ENCODE measurements at places on chromosomes 2 and 18. TPM values are rescaled to one million over a fixed set of nuclear protein-coding genes. Genes with fewer than 3 reads are reported as not detected.

Gene GALNT13
- 0.87 TPM for total RNA-seq

Gene RGPD4
- not detected for total RNA-seq

Gene SKOR2
- not detected for total RNA-seq

Gene SERPINB13
- total RNA-seq, result not detected

Gene SPP2
- total RNA-seq, result not detected

Gene MXD1
- 12.2 TPM for total RNA-seq

Gene UGT1A7
- not detected for total RNA-seq

Gene GAD1
- total RNA-seq, result not detected

Gene TUBA4A
- 11.5 TPM for total RNA-seq

Gene KIF5C
- 0.66 TPM for total RNA-seq

Gene C2orf15
- total RNA-seq, result not detected

Gene DLX1
- total RNA-seq, result not detected

Gene MALT1
- 27.7 TPM for total RNA-seq

Gene RAMP1
- 13.1 TPM for total RNA-seq

Gene ABHD1
- total RNA-seq, result under 0.01 TPM

Gene SEMA4C
- total RNA-seq, result 27.5 TPM

Gene KCNF1
- total RNA-seq, result not detected

Gene C1QL2
- not detected for total RNA-seq

Gene CNTNAP5
- total RNA-seq, result not detected

Gene IL1RN
- total RNA-seq, result not detected

Gene DCC
- total RNA-seq, result 5.1 TPM

Gene PJVK
- 2.2 TPM for total RNA-seq

Gene THAP4
- total RNA-seq, result 44.4 TPM

Gene ID2
- total RNA-seq, result 94.4 TPM

Gene WNT10A
- not detected for total RNA-seq

Gene TTR
- not detected for total RNA-seq

Gene MRO
- 0.12 TPM for total RNA-seq

Gene NT5DC4
- total RNA-seq, result 0.11 TPM

Gene ANKRD62
- not detected for total RNA-seq

Gene NEU2
- total RNA-seq, result not detected

Gene TGFA
- not detected for total RNA-seq

Gene FHOD3
- 19.7 TPM for total RNA-seq

Gene LINC00305
- total RNA-seq, result not detected

Gene PFN4
- 0.62 TPM for total RNA-seq

Gene ABCG5
- not detected for total RNA-seq

Gene SCYGR1
- total RNA-seq, result not detected

Gene RTP5
- not detected for total RNA-seq

Gene CIB4
- not detected for total RNA-seq

Gene OSBPL6
- 3.6 TPM for total RNA-seq
